ENCODE measurements at places on chromosomes 4 and X.
A peak's percentile ranks its signal among the peaks of the same experiment; 100 is the strongest.

DNA sequence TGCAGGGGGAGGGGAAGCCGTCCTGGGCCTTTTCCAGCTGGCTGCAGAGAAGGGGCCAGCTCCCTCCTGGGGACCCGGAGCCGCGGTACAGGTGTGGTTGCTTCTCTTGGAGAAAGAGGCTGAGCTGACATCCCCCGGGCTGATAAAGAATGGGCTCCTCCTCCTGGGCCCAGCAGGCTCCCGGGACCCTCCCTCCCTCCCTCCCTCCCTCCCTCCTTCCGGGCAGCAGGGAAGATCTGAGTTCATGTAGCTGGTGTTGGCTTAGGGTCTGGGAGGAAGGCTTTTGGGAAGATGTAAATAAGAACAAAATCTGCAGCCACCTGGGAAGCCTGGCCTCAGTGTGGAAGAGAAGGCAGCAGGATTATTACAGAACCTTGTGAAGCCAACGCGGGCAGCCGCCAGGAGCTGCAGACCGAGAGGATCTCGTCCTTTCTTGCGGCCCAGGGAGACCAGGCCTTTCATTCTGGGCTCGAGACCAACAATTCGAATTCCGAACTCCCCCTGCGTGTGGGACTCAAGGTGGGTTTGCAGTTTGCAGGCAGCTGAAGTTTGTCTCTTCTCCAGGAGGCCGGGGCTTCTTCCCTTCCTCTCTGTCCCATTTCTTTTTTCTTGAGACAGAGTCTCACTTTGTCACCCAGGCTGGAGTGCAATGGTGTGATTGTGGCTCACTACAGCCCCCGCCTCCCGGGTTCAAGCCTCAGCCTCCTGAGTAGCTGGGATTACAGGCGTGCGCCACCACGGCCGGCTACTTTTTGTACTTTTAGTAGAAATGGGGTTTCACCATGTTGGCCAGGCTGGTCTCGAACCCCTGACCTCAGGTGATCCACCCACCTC, at the start of gene PLCXD1:
TSS of gene PLCXD1 (plus strand) at position 216 of the 834 bp plus-strand sequence. CDS start 2,807 bp downstream, outside the sequence.
- no peak for DNase-seq

DNA sequence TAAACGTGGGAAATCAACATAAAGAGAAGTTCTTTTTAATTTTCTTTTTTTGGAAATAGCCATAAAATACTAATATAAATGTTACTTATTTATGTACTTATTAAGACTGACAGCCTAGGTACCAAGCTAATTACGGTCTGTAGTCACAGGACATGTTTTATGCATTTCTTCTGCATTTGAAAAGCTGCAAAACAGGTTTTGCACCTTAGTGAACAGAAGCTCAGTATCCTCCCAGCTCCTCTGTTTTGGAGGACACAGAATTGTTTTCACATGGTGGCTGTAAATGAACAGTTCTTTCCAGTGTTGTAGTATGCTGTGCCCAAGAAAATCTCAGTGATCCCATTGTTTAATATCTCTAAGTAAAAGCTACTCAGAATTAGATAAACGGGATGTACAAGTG, 1788.0 kb upstream of the TENM3 start:
- DNase-seq, result no peak

- no peak for DNase-seq
These were observed 268.7 kb downstream of the SLC39A8 start for GRCh38 chr4:102076622-102077021.

DNA sequence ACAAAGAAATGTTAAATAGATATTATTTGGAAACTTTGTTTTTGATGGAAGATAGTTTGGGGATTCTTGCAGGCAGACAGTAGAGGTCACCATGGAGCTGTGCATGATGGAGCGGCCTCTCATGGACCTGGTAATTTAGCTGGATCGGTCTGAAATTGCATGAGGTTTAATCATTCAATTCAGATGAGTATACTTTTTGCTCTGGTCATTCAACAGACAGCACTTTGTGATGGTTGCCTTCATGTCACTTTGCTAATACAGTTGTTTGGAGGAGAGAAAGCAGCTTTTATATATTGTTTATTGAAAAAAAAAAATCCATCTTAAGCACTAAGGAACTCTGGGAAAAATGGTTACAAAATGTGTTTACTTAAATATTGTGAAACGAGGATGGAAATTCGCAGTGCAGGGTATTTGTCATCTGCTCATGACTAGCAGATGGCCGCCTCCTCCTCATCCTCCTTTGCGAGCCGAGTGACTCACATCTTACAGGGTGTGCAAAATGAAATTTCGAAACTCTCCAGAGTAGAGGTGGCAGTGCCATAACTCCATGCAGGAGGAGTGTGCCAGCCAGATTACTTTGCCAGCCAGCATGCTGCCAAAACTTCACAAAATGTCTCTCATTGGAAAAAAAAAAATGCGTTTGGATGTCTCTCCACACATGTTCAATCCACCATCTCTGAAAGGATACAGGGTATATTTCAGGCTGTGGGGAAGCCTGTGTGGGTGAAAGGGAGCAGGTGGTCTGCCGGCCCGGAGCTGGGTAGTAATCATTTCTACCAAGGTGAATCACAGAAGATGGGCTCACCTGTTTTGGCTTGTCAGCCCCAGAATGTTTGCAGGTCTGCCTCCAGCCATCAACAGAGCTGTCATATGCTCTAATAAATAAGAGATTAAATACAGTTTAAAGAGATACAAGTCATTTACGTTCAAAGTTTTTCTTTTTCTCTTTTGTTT, 314.9 kb upstream of the DIPK2B start:
- peak; percentile 8 for DNase-seq

DNA sequence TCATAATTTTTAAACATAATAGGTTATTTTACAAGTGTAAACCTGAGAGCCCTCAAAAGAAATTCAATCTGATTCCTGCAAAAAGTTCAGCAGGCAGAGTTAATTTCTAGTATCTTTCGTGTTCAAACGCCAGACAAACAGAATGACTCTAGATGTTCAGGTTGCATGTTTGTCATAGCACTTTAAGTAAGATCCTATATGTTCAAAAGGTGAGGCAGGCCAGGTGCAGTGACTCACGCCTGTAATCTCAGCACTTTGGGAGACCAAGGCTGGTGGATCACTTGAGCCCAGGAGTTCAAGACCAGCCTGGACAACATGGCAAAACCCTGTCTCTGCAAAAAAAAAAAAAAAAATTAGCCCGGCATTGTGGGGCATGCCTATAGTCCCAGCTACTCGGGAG, 1.1 kb upstream of the RASSF6 start:
- DNase-seq, result no peak

DNA sequence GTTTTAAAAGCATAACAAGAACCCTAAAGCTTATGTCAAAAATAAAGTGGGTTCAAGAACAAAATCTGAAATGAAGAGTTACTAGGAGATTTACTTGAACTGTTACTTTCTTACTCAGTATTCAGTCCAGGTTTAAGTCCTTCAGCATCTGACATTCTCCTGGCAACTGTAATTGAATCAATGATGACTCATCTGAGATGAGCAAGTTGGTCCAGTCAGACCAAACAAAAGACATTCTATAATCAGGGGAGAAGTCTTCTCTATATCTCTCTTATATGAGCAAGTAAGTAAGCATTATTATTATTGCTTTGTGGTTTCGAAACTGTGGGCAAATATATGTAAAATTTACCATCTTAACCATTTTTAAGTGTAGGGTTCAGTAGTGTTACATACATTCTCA, 34.6 kb downstream of the MAP9 start:
- DNase-seq, result no peak

GRCh38 chr4:137474711-137475301, 57.5 kb downstream of the PCDH18 start:
- no peak for DNase-seq

GRCh38 chrX:67583171-67583570, 39.4 kb downstream of the AR start:
- DNase-seq, result no peak

GRCh38 chrX:31603411-31604120, 531.7 kb upstream of the FTHL17 start:
- no peak for DNase-seq

DNA sequence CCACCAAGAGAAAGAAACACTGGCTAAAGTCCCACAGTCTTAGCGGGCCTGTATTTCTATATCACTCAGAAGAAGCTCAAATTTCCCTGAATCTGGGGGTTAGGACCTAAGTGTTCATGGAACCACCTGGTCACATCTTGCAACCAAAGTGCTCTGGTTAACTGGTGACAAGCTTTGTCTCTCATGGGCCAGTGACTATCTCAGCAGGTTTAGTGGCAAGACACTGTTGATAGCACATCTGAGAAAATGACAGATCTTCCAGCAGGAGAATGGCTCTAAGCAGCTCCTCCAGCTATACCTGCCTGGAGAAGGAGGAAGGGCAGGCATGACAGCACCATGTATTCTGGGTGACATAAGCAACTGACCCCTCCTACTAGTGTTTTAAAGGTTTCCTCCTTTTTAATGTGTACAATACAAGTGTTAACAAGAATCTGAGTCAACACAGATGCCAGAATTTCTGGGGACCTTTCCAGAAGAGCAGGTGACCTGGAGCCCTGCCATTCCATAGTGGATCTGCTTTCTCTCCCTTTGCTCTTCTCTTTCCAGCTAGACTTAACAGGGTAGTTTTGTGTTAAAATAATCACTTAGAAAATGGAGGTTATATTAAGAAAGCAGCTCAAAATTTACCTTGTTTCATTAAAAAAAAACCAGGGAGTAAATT, 17.3 kb upstream of the QRFPR start:
- no peak for DNase-seq

All from stimulated activated CD4-positive, alpha-beta T cell treated with anti-CD3 and anti-CD28 coated beads, Interleukin-1b, Interleukin-23, amount 100 ng/mL, for 4 hours (primary cell).